ENCODE measurements at places on chromosomes 11 and 22. TPM values are rescaled to one million over a fixed set of nuclear protein-coding genes. Genes with fewer than 3 reads are reported as not detected.

DNA sequence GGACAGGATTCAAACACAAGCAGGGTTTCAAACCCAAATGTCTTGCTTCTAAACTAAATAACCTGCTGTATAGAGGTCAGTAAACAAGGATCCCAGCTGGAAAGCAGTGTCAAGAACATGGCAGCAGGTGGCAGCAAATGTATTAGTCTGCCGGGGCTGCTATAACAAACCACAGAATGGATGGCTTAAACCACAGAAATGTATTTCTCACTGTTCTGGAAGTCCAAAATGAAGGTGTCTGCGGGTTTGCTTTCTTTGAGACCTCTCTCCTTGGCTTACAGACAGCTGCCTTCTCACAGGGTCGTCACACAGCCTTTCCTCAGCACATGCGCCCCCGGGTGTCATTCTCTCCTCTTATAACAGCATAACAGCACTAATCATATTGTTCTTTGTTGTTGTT lies 65.1 kb upstream of the LRRC55 start:
- peak; percentile 53 for DNase-seq

GRCh38 chr11:65654375-65655349 lies 8.1 kb downstream of the RELA start:
- DNase-seq, result no peak

GRCh38 chr11:34449013-34449412 lies 10.3 kb downstream of the CAT start:
- peak; percentile 58 for DNase-seq

- DNase-seq, result no peak
Measured at GRCh38 chr22:31857247-31857646, 87.1 kb upstream of the YWHAH start.

GRCh38 chr11:86138958-86139357 lies 70.1 kb upstream of the PICALM start:
- peak; percentile 72 for DNase-seq

- no peak for DNase-seq
Measured at GRCh38 chr22:50267591-50268390, 2.4 kb downstream of the MAPK11 start.

GRCh38 chr11:65468874-65469333 lies 29.9 kb upstream of the MALAT1 start:
- DNase-seq, result peak; percentile 61

DNA sequence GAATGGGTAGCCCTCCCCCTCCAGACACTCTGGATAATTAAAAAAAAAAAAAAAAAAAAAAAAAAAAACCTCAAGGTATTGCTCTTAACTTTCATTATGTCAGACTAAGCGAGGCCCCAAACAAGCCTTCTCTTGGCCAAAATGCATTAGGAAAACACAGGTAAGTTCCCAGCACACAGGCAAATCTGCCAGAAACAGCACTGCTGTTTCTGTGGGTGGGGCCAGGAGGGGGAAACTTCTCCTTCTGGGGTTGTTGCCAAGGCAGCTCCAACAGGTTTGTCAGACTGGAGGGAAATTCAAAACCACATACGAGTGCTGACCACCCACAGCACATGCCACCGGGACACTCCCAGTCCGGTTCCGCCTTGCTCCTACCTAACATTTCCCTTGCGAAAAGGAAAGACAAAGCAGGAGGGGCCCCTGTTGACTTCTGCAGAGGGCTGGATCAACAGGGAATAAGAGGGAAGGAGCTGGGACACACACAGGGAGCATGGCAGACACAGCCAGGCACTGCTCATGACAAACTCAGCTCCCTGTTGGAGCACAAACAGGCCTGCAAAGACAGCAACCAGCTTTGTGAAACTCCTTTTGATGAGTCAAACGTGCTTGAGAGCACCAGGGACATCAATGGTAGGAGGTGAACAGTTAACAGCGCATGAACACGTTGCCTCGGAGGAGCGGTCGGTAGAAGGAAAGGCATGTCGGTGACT lies 55.0 kb downstream of the MYH9 start:
- peak; percentile 91 for DNase-seq

DNA sequence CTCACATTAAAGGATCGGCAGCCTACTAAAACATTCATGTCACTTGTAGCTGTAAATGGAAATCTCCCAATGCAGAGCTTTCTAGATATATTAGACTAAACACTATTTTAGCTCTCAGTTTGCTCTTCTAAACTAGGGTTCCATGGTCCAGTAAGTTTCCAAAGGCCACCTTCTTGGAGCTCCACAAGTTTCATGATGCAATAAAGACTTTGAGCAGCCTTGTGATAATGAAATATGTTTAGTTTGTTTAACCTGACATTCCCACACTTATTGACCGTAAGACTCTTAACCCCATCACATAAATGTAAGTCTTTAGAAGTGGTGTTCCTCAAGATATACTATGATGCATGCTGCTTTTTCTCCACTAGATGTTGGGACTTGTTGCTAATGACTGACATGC lies 87.7 kb downstream of the TRIM44 start:
- no peak for DNase-seq

DNA sequence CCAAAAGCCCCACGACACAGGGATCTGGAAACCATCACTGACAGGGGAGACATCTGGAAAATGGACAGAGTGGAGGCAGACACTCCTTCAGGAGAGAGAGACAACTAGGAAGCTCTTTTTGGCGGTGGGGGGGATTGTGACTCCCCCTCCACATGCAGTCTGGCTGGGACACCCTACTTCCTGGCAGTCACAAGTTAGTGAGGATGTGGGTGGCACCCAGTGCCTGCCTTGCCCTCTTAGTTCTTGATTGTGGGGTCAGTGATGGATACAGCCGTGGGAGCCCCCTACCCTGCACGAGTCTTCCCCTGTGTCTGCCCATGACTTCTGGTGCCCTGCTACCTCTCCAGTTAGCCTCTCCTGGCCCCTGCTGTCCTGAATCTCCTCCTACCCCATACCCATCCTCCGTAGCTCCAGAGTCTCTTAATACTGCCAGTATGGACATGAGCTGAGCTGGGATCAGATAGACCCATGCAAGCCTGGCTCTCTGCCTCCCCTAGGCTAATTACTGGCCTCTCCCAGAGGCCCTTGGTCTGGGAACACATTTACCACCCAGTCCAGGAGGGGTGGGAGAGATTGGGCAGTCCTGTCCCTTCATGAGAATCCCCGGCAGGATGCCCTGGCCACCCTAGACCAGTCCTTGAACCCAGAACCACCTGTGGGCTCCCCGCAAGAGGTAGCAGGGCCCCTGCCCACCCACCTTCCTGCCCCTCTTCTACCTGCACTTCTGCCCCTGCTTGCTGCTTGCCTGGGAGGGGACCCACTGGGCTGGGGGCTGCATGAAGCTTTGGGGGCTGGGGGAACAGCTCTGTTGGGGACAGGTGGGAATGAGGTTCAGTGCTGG lies 22.8 kb downstream of the RHBDD3 start:
- no peak for DNase-seq

- no peak for DNase-seq
Measured at GRCh38 chr11:6833356-6833755, 12.1 kb upstream of the OR10A5 start.

GRCh38 chr11:44899959-44900358 lies 50.7 kb downstream of the TP53I11 start:
- DNase-seq, result peak; percentile 53

- DNase-seq, result no peak
Measured at GRCh38 chr22:28402060-28402459, 277.6 kb downstream of the TTC28 start.

DNA sequence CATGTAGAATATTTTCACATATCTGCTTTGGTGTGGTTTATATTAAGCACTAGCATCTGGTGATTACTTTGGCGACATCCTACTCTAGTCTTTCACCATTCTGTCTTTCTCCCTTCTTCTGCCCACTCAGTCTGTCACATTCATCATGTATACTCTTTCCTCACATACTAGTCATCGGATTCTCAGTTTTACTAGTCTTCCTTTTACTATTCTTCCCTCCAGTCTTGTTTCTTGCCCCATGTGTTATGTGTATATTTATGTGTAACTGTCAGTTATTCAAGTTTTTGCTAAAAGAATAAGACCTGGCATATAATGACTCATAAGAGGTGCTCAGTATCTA lies 4.6 kb upstream of the DIXDC1 start:
- no peak for DNase-seq

DNA sequence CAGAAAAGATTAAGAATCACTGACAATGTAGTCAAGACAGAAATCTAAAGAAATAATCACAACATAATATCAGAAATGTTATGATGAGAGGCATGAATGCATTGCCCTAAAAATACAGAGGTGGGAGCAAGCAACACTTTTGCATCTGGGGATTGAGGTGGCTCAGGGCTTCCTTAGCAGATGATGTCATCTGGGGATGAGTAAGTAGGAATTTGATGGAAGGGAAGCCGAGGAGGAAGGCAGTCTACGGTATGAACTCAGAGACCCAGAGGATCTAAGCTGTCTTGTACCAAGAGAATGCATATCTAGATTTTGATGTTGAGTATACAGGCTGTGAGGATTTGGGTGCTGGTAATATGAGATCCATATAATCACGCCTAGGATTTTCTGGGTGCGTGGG lies 193.0 kb upstream of the SNX19 start:
- DNase-seq, result no peak

DNA sequence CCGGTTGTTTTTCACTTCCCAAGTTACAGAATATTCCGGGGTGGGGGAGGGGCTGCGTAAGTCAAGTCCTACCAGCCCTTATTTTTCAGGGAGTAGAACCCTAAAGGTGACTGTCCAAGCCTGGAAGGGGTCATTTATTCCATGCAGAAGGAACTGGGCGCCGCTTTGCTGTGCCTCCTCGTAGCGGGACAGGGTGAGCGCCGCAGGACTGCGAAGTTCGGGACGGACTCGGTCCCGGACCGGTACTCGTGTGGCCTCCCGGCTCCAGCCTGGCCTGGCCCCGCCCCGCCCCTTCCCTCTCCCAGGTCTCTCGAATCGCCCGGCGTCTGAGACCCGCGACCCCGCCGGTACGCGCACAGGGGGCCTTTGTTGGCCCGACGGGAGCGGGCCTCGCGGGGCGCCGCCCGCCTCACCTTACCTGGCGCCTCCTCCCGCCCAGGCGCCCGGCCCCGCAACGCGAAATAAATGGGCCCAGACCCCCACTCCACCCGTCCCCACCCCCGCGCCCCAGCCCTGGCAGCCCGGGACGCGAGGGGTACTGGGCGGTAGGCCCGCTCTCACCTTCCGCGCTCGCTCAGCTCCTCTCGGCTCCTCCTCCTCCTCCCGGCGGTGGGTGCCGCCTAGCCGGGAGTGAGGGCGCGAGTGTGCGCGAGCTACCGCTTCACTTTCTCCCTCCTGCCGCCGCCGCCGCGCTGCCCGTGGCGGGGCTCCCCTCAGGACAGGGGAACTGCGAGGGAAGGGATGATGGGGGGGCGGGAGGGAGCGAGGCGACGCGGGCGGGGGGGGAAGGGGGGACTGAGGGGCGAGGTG lies 698 bp downstream of the PAK1 start:
- DNase-seq, result peak; percentile 53

- DNase-seq, result no peak
Measured at GRCh38 chr22:30318799-30319419, 7.8 kb downstream of the TBC1D10A start.

- no peak for DNase-seq
Measured at GRCh38 chr11:10522921-10523320, 18.1 kb downstream of the RNF141 start.

- no peak for DNase-seq
Measured at GRCh38 chr11:11320825-11321224, 32.2 kb downstream of the CSNK2A3 start.

DNA sequence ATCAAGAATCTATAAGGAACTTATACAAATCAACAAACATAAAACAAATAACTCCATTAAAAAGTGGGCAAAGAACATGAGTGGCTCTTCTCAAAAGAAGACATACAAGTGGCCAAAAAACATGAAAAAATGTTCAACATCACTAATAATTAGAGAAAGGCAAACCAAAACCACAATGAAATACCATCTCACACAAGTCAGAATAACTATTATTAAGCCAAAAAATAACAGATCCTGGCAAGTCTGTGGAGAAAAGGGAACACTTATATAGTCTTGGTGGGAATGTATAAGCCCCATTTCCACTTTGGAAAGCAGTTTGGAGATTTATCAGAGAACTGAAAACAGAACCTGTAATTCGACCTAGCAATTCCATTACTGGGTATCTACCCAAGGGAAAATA lies 921.0 kb downstream of the KCNA4 start:
- DNase-seq, result no peak

DNA sequence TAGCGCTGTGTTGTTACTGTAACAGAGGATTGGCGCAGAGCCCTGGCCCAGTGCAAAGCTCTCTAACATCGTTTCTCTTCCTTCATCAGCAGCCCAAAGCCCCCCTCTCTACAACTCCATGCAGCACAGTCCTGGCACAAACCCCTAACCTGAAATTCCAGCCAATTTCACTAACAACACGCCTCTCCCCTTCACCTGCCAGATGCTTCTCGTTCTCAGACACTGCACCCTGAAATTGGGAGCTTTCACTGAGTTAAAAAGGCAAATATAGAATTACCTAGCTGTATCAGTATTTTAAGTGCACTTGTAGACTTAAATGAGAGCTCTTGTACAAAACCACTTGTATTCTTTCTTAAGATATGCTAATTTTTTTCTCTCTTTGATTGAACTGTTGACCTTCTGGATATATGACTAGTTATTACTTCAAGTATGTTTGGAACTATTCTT lies 16.3 kb downstream of the GRAP2 start:
- DNase-seq, result no peak

GRCh38 chr22:45235101-45235777 lies 5.5 kb downstream of the KIAA0930 start:
- no peak for DNase-seq

GRCh38 chr22:33806191-33806590 lies 114.1 kb downstream of the LARGE1 start:
- no peak for DNase-seq

- DNase-seq, result no peak
Measured at GRCh38 chr22:39133871-39134270, 18.6 kb downstream of the CBX7 start.

GRCh38 chr11:12769834-12770345 lies 95.7 kb downstream of the TEAD1 start:
- DNase-seq, result peak; percentile 91

- peak; percentile 100 for DNase-seq
Measured at GRCh38 chr11:35166369-35167360, 27.7 kb downstream of the CD44 start.

DNA sequence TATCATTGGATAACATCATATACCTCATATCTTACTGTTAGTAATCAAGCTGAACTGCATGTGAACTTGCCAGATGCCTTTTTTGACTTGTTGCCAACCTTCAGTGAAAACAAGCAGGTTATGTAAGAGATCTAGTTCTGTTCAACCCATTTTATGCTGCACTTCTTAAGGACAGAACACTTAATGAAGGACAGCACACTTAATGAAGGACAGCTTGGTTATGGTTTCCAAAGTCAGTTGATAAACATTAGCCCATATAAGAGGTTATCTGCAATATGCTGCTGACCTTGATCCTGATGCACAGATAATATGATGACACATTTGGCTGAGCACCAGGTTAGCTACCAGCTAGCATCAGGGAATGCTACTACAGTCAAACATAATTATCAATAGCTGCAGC lies 358.7 kb upstream of the PDGFD start:
- no peak for DNase-seq

Gene SAAL1
- total RNA-seq, result 35.6 TPM

Gene PTPRCAP
- 0.20 TPM for total RNA-seq

Gene IGLL5
- not detected for total RNA-seq

Gene NXPE4
- total RNA-seq, result not detected

Gene MMP27
- not detected for total RNA-seq

Gene VSIG10L2
- not detected for total RNA-seq

Gene C11orf97
- total RNA-seq, result not detected

Gene OR10D3
- not detected for total RNA-seq

Gene ASRGL1
- 25.8 TPM for total RNA-seq

Gene C11orf86
- not detected for total RNA-seq

Data from M059J (cell line).